ENCODE measurements at places on chromosomes 7 and 10.

- H3K4me1 ChIP-seq: no peaks in the 10 kb centered on the region
- H3K27ac ChIP-seq: no peak overlapping the region
- peaks cover 15% of the 10 kb centered on the region for H3K27me3 ChIP-seq
- no peaks in the 10 kb centered on the region for H3K36me3 ChIP-seq
- no peak overlapping the region for H3K4me3 ChIP-seq
Observed at GRCh38 chr10:28952523-28952922, 275.2 kb downstream of the BAMBI start.

DNA sequence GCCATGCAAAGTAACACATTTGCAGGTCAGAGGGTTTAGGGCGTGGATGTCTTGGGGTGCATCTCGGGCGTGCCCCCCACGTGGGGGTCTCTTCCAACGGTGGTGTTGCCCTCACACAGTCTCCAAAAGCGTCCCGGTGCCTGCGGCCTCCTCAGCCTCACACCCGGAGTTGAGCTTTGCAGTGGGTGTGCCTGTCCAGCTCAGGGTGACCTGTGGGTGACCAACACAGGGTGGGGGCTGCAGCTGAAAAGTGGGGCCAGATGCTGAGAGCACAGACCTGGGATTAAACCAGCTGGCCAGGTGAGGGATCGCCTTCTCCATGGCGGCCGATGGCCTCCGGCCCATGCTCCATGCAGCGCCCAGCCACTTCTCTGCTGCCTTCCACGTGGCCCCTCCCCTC lies 63.1 kb downstream of the PWWP2B start:
- H3K27me3 ChIP-seq: no peaks in the 10 kb centered on the region
- DNase-seq: no peak
- H3K4me1 ChIP-seq: no peaks in the 10 kb centered on the region
- no peak overlapping the region for H3K27ac ChIP-seq

- no peak overlapping the region for H3K27ac ChIP-seq
- H3K4me3 ChIP-seq: no peak overlapping the region
- no peaks in the 10 kb centered on the region for H3K4me1 ChIP-seq
- peaks cover 2% of the 10 kb centered on the region for H3K27me3 ChIP-seq
- H3K36me3 ChIP-seq: no peaks in the 10 kb centered on the region
Observed at GRCh38 chr10:117268907-117269306, 28.0 kb downstream of the SLC18A2 start.

DNA sequence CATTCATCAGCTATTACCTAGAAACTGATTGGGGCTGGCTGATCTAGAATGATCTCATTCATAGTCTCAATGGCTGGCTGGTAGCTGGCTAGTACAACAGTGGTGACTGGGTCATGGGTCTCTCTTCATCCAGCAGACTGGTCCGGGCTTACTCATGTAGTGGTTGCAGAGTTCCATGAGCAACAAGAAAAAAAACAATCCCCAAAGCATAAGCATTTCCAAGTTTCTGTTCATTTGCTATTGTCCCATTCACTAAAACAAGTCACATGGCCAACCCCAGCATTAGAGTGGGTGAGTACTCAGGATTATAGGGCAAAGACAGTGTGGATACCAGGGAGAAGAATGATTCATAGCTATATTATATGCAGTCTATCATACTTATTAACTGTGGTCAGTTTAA lies 85.2 kb upstream of the SEMA3C start:
- DNase-seq: no peak
- no peaks in the 10 kb centered on the region for H3K27me3 ChIP-seq
- H3K4me3 ChIP-seq: no peak overlapping the region
- no peaks in the 10 kb centered on the region for H3K36me3 ChIP-seq
- no peak overlapping the region for H3K27ac ChIP-seq

GRCh38 chr7:155230169-155230593 lies 67.5 kb upstream of the INSIG1 start:
- H3K4me1 ChIP-seq: no peaks in the 10 kb centered on the region
- no peak overlapping the region for H3K27ac ChIP-seq
- no peaks in the 10 kb centered on the region for H3K27me3 ChIP-seq
- no peak overlapping the region for H3K4me3 ChIP-seq
- no peak for DNase-seq

DNA sequence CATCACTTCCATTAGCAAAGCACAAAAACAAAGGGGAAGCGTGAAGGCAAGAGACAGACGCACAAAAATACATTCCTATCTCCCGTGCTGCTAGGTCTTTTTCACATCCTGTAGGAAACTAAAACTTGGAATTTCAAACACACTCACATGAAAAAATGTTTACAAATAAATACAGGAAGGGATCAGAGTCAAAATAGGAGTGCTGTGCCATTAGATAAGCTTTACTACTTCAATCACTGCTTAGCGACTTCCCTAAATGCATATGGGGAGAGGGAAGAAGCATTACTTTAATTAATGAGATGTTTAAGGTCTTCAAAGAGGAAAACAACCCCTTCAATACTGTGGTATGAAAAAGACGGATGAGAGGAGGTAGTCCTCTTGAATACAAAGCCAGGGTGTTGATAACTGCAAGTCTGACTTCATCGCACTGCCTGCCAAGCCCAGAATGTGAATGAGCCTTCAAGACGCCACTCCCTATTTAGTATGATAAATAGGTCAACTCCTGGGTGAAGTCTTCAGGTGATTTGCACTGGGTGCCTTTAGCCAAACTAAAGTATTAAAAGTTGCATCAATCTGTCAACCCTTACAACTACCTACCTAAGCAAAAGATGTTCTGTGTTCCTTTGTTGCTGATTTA lies 13.9 kb downstream of the PARD3 start:
- no peaks in the 10 kb centered on the region for H3K27me3 ChIP-seq
- no peaks in the 10 kb centered on the region for H3K4me1 ChIP-seq
- no peak for DNase-seq
- no peaks in the 10 kb centered on the region for H3K36me3 ChIP-seq
- no peak overlapping the region for H3K4me3 ChIP-seq
- H3K27ac ChIP-seq: no peak overlapping the region

- peaks cover 16% of the 10 kb centered on the region for H3K27me3 ChIP-seq
- H3K4me3 ChIP-seq: no peak overlapping the region
- H3K36me3 ChIP-seq: no peaks in the 10 kb centered on the region
- peak; percentile 61 for DNase-seq
- no peak overlapping the region for H3K27ac ChIP-seq
Observed at GRCh38 chr7:4849390-4849789, 12.4 kb downstream of the PAPOLB start.

GRCh38 chr10:42809676-42810075 lies 27.1 kb downstream of the BMS1 start:
- H3K27ac ChIP-seq: no peak overlapping the region
- no peaks in the 10 kb centered on the region for H3K27me3 ChIP-seq
- DNase-seq: no peak
- peaks cover 76% of the 10 kb centered on the region for H3K36me3 ChIP-seq

GRCh38 chr7:108093851-108094331 lies 36.3 kb downstream of the LAMB4 start:
- H3K27me3 ChIP-seq: peaks cover 4% of the 10 kb centered on the region
- no peak overlapping the region for H3K27ac ChIP-seq
- no peaks in the 10 kb centered on the region for H3K4me1 ChIP-seq
- no peaks in the 10 kb centered on the region for H3K36me3 ChIP-seq
- no peak overlapping the region for H3K4me3 ChIP-seq

- no peaks in the 10 kb centered on the region for H3K4me1 ChIP-seq
- H3K27ac ChIP-seq: no peak overlapping the region
- no peaks in the 10 kb centered on the region for H3K27me3 ChIP-seq
Observed at GRCh38 chr7:14606101-14606500, 296.4 kb downstream of the DGKB start.

- no peak overlapping the region for H3K27ac ChIP-seq
- peaks cover 8% of the 10 kb centered on the region for H3K4me1 ChIP-seq
- H3K4me3 ChIP-seq: no peak overlapping the region
- DNase-seq: no peak
- H3K27me3 ChIP-seq: no peaks in the 10 kb centered on the region
- H3K36me3 ChIP-seq: peaks cover 14% of the 10 kb centered on the region
Observed at GRCh38 chr7:140390034-140390433, 8.3 kb downstream of the SLC37A3 start.

- H3K36me3 ChIP-seq: no peaks in the 10 kb centered on the region
- H3K27ac ChIP-seq: no peak overlapping the region
- peaks cover 4% of the 10 kb centered on the region for H3K27me3 ChIP-seq
- DNase-seq: no peak
Observed at GRCh38 chr7:135734343-135734689, 6.3 kb upstream of the SLC13A4 start.

GRCh38 chr10:7788639-7789286 lies 786 bp downstream of the ATP5F1C start:
- H3K36me3 ChIP-seq: peaks cover 30% of the 10 kb centered on the region
- no peak for DNase-seq
- no peak overlapping the region for H3K4me3 ChIP-seq
- H3K27me3 ChIP-seq: no peaks in the 10 kb centered on the region

- no peaks in the 10 kb centered on the region for H3K4me1 ChIP-seq
- no peak for DNase-seq
- no peaks in the 10 kb centered on the region for H3K36me3 ChIP-seq
- H3K4me3 ChIP-seq: no peak overlapping the region
- no peaks in the 10 kb centered on the region for H3K27me3 ChIP-seq
Observed at GRCh38 chr7:85095806-85096205, 91.0 kb downstream of the SEMA3D start.

GRCh38 chr10:23438547-23439451 lies at the start of gene OTUD1:
Gene OTUD1 (plus strand): TSS chr10:23439075. CDS start chr10:23439458, 383 bp downstream.
- H3K27me3 ChIP-seq: no peaks in the 10 kb centered on the region
- peak within 1 kb of the TSS; percentile 92 for H3K4me3 ChIP-seq
- H3K36me3 ChIP-seq: peaks cover 16% of the 10 kb centered on the region
- H3K4me1 ChIP-seq: peaks cover 30% of the 10 kb centered on the region

DNA sequence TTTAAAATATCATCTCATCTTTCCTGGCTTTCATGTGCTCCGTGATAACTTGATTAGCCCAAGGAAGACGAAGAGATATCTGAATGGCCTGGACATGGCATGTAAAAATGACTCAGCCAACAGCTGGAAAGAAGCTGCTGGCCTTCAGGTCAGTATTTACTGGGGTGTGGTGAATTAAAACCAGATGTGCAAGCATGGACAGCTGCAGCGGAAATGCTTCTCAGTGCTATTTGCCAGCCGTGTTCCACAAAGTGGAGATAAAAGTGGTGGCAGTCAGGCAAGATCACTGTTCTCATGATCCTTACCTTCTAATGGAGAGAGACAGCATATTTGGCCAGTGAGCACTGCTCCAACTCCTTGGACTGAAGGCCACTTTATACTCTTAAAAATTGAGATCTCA lies 203.1 kb upstream of the VSTM2A start:
- H3K36me3 ChIP-seq: no peaks in the 10 kb centered on the region
- H3K27me3 ChIP-seq: no peaks in the 10 kb centered on the region
- DNase-seq: no peak
- no peak overlapping the region for H3K4me3 ChIP-seq
- H3K27ac ChIP-seq: no peak overlapping the region

DNA sequence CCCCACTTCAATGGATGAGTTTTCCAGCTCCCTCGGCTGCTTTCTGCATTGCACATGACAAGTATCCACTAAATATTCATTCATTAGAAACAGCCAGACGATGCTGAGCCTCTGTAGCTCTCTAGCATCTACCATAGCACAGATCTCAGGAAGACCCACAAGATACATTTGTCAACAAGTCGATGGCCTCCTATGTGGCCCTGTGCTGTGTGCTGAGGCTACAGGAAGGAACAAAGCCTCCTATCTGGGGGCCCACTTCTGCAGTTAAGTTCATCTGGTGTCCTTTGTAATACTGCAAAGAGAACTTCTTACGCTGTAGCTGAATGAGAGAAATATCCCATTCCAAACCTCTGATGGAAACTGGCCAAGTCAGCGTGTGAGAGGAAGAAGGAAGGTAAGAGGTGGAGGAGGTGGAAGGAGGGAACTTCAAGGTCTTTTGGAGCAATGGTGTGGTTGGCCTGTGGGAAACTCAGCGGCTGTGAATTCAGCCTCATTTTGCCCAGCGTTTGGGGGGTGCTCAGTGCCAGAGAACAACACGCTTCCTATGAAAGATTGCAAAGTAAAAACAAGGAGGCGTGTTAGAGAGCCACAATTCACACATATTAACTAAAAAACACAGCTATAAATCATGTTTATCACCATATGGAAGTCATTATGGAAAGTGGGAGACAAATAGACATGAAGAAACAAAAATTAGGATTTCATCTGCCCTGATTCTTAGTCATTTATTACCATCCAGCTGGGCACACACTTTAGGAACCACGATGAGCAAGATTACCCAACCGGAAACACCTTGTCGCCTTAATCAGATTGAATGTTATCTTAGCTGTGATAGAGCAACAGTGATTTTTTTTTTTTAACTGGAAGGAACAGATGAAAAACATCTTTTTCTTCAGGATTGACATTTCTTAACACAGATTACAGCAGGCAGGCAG lies 62.2 kb upstream of the USP6NL start:
- no peak overlapping the region for H3K4me3 ChIP-seq
- peaks cover 13% of the 10 kb centered on the region for H3K27me3 ChIP-seq
- peaks cover 13% of the 10 kb centered on the region for H3K4me1 ChIP-seq
- DNase-seq: peak; percentile 24

GRCh38 chr10:72340510-72341261 lies 14.0 kb downstream of the DNAJB12 start:
- H3K27me3 ChIP-seq: no peaks in the 10 kb centered on the region
- H3K4me3 ChIP-seq: no peak overlapping the region
- H3K4me1 ChIP-seq: peaks cover 40% of the 10 kb centered on the region

DNA sequence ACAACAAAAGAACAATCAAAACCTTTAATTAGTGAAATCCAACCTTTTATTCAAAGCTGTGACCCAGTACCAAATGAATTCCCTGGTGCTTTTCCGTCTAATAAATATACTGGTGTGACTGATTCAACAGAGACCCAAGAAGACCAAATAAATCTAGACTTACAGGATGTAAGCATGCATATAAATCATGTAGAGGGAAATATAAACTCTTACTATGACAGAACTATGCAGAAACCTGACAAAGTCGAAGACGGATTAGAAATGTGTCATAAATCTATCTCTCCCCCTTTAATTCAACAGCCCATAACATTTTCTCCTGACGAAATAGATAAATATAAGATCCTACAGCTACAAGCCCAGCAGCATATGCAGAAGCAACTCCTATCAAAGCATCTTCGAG lies 540.6 kb upstream of the TEX47 start:
- no peak overlapping the region for H3K4me3 ChIP-seq
- H3K4me1 ChIP-seq: peaks cover 2% of the 10 kb centered on the region
- no peak for DNase-seq
- no peak overlapping the region for H3K27ac ChIP-seq
- H3K27me3 ChIP-seq: no peaks in the 10 kb centered on the region

DNA sequence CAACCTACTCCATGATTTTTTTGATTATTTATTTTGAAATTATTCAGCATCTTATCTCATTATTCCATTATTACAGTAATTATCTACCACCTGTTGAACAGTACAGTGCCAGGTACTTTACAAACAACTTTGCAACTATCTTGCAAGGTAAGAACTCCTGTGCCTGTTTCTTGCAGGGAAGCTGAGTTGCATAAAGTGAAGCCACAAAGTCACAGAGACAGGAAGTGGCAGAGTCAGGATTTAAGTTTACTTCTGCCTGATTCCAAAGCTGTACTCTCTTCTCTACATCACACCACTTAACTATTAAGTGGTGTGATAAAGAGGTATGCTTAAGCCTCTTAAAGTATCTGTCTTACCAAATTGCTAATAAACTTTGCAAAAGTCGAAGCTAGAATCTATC lies 80.1 kb downstream of the LRRTM3 start:
- no peak for DNase-seq
- H3K4me1 ChIP-seq: no peaks in the 10 kb centered on the region
- H3K27ac ChIP-seq: no peak overlapping the region

GRCh38 chr10:132316133-132316532 lies 8.4 kb upstream of the STK32C start:
- H3K27ac ChIP-seq: no peak overlapping the region
- peaks cover 8% of the 10 kb centered on the region for H3K4me1 ChIP-seq
- H3K4me3 ChIP-seq: no peak overlapping the region

- no peaks in the 10 kb centered on the region for H3K4me1 ChIP-seq
- no peaks in the 10 kb centered on the region for H3K27me3 ChIP-seq
- no peak for DNase-seq
- H3K27ac ChIP-seq: no peak overlapping the region
- H3K4me3 ChIP-seq: no peak overlapping the region
- no peaks in the 10 kb centered on the region for H3K36me3 ChIP-seq
Observed at GRCh38 chr7:15439853-15440252, 122.0 kb downstream of the AGMO start.
